ENCODE measurements at places on chromosomes 1 and 21.
A peak's percentile ranks its signal among the peaks of the same experiment; 100 is the strongest.

- peak; percentile 80 for DNase-seq
Observed at GRCh38 chr1:243264717-243265116, 8.9 kb downstream of the SDCCAG8 start.

- no peak for DNase-seq
Observed at GRCh38 chr1:243508303-243508713, 252.5 kb downstream of the SDCCAG8 start.

GRCh38 chr1:202806845-202807450 lies 1.3 kb downstream of the KDM5B start:
- DNase-seq, result no peak

GRCh38 chr1:241600496-241600901 lies 39.7 kb downstream of the CHML start:
- peak; percentile 82 for DNase-seq

GRCh38 chr1:164712131-164713036 lies 153.4 kb downstream of the PBX1 start:
- no peak for DNase-seq

DNA sequence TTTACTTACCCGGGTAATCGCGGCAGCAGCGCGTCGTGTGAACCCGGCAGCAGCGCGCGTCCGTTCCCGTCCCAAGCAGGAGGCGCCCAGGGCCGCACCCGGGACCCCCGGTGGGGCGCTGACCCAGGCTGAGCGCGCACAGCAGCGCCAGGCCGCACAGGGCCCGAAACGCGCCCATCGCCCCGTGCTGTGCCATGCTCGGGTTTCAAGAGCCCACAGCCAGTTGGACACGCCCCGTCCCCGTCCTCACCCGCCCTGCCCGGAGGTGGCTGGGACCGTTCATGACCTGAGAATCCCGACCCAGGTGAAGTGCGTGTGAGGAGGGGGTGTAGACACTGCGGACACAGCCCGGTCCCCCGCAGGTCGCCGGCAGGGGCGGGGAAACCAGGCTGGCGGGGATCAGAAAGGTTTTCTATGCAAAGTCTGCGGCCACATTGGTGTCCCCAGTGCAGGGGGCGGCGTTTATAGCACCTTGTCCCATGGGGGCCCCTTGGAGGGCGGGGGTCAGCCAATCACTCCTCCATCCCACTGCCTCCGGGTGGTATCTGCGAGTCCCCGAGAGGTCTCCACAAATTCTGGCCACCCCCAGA lies at the start of gene TNFRSF18:
Gene TNFRSF18 (minus strand): TSS at position 217 of the 590 bp plus-strand sequence. CDS start 21 bp downstream, at position 196.
- no peak for DNase-seq

GRCh38 chr1:225578251-225578977 lies 74.5 kb downstream of the ENAH start:
- DNase-seq, result no peak

GRCh38 chr21:33007747-33008146 lies 18.0 kb upstream of the OLIG2 start:
- DNase-seq, result no peak

DNA sequence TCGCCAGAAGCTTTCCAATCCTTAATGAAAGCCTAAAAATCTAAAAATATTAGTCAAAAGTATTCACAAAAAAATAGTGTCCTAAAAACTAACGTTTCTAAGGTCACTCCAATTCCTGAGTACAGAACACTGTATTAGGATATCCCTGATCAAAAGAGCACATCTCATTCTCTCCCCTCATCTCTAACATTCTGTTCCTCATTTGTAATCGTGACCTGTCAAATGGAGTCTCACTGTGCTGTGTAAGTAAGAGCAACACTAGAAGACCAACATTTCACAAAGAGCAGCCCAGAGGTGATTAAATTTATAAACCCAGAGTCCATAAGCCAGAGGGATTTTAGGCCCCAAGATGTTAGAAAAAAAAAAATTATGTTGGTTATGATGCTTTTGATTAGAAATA lies 26.3 kb downstream of the RGS2 start:
- DNase-seq, result no peak

DNA sequence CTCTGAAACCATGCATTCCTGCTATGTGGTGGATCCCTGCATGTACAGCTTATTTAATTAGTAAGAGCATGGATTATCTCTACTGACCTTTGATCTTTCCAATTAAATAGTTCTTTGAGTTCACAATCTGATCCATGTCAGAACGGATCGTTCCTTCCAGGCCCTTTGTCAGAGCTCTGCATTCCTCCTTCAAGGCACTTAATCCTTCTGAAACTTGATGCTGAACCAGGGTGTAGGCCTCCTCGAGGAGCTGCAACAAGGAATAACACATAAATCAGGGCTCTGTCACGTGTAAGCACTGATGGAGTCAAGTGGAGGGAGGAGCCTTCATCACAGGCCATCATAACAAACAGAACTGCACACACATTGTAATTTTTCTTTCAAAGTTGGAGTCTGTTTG lies 68.4 kb upstream of the EDEM3 start:
- no peak for DNase-seq

GRCh38 chr1:94067196-94067595 lies 53.8 kb downstream of the ABCA4 start:
- no peak for DNase-seq

- DNase-seq, result no peak
Observed at GRCh38 chr1:70768216-70768615, 279.4 kb downstream of the PTGER3 start.

DNA sequence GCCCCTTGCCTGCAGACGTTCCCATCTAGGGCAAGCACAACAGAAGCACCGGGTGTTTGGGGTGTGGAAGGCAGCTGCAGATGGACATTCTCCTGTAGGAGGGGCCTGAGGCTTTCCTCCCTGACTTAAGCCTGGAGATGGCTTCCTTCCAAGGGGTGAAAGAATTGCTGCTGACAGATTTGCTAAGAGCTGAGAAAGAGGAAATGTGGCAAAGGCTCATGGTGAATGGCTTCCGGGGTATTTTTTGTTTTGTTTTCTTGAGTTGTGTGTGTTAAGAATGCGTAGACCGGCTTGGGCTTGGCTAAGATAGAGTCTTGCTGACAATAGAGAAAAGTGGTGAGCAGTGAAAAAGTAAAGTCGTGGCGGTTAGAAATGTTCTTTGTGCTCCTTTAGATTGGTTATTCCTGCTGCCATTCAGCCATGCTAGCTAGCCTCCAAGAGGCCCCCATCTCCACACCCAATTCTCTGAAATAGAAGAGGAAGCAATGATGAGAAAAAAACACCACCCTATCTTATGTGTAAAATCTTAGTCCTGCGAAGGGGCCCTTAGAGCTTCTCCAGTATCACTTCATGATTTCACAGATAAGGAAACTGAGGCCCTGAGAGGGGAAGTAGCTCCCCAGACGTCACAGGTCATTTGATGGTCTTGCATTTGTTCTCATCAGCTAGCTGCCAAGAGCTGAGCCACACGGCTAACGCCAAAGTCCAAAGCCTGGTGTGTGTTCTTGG lies 36.9 kb downstream of the EIF2D start:
- peak; percentile 63 for DNase-seq

- no peak for DNase-seq
Observed at GRCh38 chr1:118254491-118255425, 69.7 kb upstream of the SPAG17 start.

DNA sequence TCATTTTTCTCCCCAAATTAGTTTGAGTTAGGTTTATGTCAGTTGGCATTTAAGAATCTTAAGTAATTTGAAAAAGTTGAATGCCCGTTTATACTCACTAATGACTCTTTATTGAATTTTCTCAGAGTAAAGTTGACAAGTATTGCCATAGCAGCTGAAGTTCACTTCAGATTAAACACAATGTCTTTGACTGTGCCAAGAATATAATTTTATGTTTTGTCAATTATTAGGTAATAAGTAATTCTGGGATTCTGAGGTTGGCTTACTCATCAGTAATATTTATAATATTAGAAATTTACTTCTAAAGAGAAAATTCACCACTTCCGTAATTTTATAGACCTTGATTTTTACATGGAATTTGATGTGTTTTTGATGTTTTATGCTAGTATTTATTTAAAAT lies 369.3 kb upstream of the TMPRSS15 start:
- DNase-seq, result no peak

DNA sequence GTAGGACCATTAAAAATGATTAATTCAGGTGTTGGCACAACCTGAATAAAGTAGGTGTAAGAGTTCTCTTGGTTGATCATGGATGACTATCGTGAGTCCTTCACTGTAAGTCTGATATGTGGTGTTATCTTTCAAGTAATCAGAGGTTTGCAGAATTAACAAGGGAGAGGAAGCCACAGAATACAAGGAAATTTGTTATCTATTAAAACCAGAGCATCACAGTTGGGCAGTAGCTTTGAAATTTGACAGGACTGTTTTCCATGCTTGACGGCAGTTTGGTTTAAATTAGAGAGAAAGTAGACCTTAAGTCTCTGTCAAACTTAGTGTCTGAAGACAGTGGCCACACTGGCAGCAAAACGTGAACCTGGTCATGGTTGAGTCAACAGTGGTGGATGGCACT lies 139.5 kb upstream of the KCNK2 start:
- DNase-seq, result no peak

GRCh38 chr1:48217856-48218255 lies 4.7 kb upstream of the SLC5A9 start:
- no peak for DNase-seq

GRCh38 chr1:200437556-200438203 lies 27.8 kb upstream of the ZNF281 start:
- peak; percentile 21 for DNase-seq

GRCh38 chr1:100387657-100388350 lies 35.5 kb downstream of the CDC14A start:
- no peak for DNase-seq

GRCh38 chr1:109504974-109505373 lies 4.6 kb downstream of the AMIGO1 start:
- no peak for DNase-seq

DNA sequence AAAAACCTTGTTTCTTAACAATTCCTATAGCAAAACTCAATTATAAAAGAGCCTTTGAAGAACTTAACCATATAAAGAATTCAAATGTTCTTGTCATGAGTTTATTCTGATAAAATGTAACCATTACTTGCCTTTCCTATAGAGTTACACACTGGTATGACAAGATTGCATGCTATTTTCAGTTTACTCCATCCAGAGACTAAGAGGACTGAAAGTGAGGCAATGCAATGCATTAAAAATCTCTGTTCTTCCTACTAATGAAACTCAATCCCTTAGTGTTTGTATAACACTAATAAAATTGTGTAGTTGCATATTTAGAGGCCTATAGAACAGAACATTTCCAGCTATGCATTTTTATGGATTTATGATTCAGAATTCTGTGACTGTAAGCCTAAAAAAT lies 88.1 kb downstream of the COP1 start:
- peak; percentile 77 for DNase-seq

GRCh38 chr1:183859831-183860230 lies 54.9 kb downstream of the RGL1 start:
- peak; percentile 67 for DNase-seq

GRCh38 chr1:184183919-184184318 lies 132.4 kb downstream of the TSEN15 start:
- no peak for DNase-seq

DNA sequence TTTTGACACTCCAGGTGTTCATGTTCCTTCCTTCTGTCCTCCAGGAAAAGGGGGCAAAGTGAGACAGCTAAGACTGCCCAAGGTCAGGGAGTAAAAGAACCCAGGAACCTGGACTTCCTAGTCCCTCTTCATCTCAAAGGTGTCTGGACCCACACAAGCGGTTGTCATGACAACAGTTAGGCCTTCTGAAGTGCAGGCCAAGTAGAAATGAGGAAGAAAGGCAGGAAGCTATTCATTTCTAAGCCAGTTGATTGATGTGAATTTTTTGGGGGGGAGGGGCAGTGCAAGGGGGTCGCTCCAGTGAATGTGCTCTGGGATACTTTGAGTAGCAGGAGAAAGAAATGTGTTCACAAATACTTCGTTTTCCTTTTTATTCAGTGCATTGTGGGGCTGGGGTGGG lies 114.3 kb downstream of the NAV1 start:
- no peak for DNase-seq

- DNase-seq, result no peak
Observed at GRCh38 chr1:169024800-169025271, 81.7 kb upstream of the ATP1B1 start.

GRCh38 chr1:227728059-227728891 lies 6.8 kb downstream of the JMJD4 start:
- peak; percentile 54 for DNase-seq

DNA sequence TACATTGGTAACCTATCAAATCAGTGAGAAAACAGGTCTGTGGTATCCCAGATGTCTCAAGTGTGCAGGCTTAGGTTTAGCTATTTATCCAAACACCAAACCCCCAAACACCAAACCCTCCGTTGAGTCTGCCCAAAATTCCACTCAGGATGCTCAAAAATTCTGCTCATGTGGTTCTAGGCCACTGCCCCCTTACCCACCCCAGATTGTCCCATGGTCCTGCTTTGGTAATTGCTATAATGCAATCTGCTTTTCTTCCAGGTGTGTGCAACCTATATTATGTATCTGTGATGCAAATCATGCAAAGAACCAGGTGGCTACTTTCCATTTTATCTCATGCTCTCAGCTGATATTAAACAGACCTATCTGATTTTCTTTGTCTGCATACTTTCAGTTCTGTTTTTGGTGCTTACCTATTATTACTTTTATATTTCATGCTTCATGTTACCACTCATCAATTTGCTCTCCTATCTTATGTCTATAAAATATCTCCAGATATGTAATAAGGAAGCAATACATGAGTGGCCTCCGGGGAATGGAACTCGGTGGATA lies 123.7 kb downstream of the TOMM20 start:
- no peak for DNase-seq

DNA sequence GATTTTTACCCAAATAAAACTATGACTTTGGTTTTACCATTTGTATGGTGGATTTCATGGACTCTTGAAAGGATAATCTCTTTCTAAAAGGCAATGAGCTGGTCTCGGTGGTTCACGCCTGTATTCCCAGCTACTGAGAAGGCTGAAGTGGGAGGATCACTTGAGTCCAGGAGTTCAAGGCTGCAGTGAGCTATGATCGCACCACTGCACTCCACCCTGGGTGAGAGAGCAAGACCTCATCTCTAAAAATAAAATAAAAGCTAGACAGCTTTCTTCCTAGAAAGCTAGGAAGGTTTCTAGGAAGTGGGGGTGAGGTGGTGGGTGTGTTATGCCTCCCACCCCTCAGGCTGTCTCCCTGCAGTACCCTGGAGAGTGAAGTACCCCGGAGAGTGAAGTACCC lies 54.0 kb upstream of the L1TD1 start:
- no peak for DNase-seq

Measured in fibroblast of gingiva (primary cell).